NCI-H1105 (cell line): ENCODE measurements at places on chromosomes 3 and 15.

DNA sequence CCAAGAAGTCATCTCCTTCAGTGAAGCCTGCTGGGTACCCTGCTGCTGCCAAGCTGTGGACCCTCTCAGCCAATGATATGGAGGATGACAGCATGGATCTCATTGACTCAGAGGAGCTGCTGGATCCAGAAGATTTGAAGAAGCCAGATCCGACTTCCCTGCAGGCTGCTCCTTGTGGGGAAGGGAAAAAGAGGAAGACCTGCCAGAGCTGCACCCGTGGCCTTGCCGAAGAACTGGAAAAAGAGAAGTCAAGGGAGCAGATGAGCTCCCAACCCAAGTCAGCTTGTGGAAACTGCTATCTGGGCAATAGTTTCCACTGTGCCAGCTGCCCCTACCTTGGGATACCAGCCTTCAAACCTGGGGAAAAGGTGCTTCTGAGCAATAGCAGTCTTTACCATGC, 13.7 kb upstream of the ANP32A start:
- no peak for DNase-seq

DNA sequence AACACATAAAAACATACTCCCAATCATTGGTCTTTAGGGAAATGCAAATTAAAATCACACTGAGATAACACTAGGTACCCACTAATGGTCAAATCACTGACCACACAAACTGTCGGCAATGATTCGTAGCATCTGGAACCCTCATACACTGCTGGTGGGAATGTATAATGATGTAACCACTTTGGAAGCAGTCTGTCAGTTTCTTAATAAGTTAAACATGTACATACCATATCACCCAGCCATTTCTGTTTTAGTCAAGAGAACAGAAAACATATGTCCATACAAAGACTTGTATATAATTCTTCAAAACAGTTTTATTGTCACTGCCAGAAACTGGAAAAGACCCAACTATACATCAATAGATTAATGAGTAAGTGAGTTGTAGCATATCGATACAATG, 63.3 kb upstream of the LRRC3B start:
- no peak for DNase-seq

DNA sequence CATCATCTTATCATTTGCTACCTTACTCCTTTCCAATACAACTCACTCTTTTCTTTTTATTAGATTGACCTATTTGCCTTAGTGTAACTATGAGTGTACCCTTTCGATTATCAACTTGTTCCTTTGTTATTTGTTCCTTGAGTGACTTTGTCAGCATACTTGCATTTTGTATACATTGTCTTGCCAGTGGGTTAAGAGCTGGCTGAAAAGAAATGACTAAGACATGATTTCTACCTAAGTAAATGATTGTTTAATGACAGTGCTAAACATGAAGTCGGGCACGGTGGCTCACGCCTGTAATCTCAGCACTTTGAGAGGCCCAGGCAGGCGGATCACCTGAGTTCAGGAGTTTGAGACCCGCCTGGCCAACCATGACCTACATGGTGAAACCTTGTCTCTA, 1042.3 kb downstream of the TBL1XR1 start:
- no peak for DNase-seq

GRCh38 chr3:23490459-23490858, 287.3 kb downstream of the UBE2E2 start:
- no peak for DNase-seq

- no peak for DNase-seq
These were observed 3.0 kb upstream of the VIPR1 start for GRCh38 chr3:42499478-42499871.

DNA sequence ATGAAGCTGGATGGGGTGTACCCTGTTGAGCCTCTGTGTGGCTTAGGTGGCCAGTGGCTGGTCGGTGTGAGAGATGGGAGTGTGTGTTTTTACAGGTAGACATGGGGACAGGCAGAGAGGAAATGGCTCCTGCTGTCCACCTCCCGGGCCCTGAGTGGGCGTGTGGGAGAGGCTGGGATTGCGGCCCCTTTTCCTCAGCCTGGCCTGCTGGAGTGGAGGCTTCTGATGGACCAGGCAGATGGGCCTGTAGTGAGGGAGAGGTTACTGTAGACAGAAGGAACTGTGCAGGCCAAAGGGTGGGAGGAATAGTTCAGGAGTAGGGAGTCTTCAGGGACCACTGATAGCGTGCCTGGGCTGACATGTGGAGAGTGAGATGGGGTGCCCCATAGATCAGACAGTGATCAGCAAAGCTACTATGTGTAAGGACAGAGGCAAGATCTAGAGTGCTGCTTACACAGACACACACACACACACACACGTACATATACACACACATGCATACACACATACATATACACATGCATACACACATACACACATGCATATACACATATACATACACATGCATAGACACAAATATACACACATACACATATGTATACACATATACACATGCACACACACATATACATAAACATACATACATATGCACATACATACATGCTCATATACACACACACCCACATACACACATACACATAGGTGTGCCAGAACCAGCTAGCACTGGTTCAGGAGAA, 26.4 kb downstream of the ACAA1 start:
- no peak for DNase-seq

- DNase-seq, result no peak
These were observed 122.7 kb downstream of the USP13 start for GRCh38 chr3:179775416-179776122.

DNA sequence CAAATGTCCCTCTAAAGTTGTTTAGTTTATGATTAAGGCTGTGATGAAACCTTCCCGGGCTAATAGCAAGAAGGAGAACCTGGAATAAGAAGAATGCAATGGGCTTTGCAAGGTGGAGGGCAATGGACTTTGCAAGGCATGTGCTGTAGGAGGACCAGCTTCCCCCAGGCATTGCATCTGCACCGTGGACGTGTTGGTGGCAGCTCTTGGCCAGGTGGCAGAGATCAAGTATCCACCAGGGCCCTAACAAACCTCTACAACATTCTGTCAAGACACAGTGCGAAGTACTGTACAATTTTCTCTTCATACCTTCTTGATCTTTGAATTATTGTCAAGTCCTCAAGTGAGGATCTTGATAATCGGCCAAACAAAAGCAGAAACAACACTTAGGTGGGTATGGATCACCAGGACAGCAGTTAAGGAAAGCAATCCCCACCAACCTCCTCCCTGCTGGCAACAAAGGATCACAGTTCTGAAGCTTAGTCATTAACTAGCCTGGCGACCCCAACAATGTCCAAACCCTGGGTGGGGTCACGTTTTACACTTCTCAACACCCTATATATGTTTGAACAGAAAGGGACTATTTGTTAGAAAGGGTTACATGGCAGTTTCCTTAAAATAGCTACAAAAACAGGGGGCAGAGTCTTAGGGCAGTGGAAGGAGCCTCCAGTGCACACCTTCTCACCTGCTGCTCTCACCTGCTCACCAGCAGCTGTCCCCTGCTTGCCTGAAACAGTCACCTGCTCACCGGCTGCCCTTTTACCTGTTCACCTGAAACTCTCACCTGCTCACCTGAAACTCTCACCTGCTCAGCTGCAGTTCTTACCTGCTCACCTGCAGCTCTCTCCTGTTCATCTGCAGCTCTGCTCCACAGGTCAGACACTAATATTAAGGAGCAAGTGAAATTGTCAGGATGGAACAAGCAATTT, 137.9 kb upstream of the LIPC start:
- peak; percentile 84 for DNase-seq

DNA sequence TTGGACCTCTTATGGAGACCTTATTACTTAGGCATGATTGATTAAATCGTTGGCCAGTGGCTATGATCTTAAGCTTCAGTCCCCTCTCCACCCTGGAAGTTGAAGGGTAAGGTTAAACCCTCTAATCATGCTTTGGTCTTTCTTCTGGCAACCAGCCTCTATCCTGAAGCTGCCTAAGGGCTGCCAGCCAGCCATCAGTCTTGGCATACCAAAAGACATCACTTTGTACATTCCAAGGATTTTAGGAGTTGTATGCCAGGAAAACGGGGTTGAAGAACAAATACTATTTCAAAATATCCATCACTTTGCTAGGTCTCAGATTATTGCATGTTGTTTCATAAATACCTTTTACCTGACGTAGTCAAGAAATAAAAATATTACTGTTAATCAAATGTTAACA, 28.9 kb downstream of the UBE2E2 start:
- no peak for DNase-seq

- no peak for DNase-seq
These were observed 172.9 kb upstream of the TSPAN3 start for GRCh38 chr15:77243716-77244401.

GRCh38 chr3:196012941-196013476, 68.9 kb downstream of the TFRC start:
- no peak for DNase-seq

- no peak for DNase-seq
These were observed 4.2 kb downstream of the RAP2B start for GRCh38 chr3:153166206-153166605.

DNA sequence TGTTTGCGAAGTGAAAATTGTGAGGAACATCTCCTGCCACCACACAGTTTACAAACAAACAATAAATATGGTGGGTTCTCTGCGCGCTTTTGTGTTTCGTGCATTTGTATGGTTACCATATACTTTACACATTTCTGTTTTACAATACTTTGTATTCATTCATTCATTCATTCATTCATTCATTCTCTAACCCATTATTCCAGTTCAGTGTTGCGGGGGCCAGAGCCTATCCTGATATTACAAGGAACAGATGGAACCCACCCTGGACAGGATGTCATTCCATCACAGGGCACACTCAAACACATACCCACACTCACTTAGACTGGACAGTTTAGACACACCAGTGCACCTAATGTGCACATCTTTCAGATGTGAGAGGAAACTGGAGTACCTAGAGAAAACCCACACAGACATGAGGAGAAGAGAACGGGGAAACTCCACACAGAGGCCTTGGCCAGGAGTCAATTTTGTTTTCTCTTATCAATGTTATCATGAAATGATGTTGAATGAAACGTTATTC, 160.5 kb downstream of the FNDC3B start:
- DNase-seq, result no peak

DNA sequence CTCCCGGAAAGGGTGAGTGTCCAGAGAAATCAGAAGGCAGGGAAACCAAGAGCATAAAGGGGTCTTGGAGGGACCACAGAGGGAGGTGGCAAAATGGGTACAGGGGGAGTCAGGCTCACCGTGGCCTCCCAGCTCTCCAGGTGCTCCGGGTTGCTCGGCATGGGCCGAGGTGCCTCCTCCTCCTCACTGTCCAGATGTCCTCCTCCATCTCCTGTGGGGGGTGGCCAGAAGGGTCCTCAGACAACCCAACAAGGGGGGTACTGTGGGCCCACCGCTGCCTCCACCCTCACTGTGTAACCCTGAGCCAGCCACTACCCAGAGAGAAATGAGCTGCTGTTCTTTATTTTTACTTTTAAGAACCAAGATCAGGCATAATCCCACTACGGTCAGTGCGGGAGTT, 30.4 kb upstream of the OR4F6 start:
- DNase-seq, result no peak

- no peak for DNase-seq
These were observed 5.6 kb upstream of the CLEC3B start for GRCh38 chr3:45020534-45020933.

DNA sequence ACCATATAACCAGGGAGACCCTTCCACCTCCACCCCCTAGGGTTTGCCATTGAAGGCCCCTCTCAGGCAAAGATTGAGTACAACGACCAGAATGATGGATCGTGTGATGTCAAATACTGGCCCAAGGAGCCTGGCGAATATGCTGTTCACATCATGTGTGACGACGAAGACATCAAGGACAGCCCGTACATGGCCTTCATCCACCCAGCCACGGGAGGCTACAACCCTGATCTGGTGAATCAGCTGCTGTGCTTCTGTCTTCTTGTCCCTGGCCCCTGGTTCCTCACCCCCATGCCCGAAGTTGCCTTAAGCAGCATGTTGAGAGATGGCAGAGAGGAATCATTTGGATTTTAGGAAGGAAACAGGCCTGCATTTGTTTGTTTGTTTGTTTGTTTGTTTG, 98.4 kb downstream of the FLNB start:
- no peak for DNase-seq

GRCh38 chr3:128480717-128481437, 12.1 kb downstream of the GATA2 start:
- no peak for DNase-seq

GRCh38 chr3:117263745-117264144, 554.2 kb downstream of the TUSC7 start:
- DNase-seq, result no peak

DNA sequence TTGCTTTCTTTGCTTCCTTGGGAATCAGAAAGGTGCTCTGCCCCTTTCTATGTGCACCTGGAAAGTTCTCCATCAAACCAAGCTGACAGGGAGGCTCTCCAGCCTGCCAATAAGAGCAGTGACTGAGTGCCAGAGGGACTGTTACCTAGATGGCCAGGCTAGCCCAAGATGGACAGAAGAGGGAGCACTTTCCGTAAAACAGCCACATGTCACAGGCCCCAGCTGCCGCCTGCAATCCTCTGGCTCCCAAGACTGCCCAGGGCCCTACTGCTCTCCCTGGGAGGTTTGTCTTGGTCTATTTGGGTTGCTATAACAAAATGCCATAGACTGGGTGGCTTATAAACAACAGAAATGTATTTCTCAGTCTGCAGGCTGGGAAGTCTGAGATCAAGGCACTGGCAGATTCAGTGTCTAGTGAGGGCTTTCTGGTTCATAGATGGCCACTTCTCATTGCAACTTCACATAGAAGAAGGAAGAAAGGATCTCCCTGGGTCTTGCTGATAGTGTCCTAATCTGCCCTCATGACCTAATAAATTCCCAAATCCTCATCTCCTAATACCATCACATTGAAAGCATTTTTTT, 72.3 kb downstream of the TAMM41 start:
- DNase-seq, result no peak

- no peak for DNase-seq
These were observed 48.4 kb downstream of the SEMA5B start for GRCh38 chr3:122979211-122979610.

DNA sequence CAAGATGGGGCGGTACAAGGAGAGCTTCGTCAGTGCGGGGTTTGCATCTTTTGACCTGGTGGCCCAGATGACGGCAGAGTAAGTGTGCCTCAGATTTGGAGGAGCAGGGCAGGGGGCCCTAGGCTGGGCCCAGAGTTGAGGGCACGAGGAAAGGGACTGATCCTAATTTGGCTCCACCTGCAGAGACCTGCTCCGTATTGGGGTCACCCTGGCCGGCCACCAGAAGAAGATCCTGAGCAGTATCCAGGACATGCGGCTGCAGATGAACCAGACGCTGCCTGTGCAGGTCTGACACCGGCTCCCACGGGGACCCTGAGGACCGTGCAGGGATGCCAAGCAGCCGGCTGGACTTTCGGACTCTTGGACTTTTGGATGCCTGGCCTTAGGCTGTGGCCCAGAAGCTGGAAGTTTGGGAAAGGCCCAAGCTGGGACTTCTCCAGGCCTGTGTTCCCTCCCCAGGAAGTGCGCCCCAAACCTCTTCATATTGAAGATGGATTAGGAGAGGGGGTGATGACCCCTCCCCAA, 19.8 kb downstream of the EPHB3 start:
- no peak for DNase-seq
